H9 (cell line): ENCODE measurements at places on chromosomes 6 and 20.

DNA sequence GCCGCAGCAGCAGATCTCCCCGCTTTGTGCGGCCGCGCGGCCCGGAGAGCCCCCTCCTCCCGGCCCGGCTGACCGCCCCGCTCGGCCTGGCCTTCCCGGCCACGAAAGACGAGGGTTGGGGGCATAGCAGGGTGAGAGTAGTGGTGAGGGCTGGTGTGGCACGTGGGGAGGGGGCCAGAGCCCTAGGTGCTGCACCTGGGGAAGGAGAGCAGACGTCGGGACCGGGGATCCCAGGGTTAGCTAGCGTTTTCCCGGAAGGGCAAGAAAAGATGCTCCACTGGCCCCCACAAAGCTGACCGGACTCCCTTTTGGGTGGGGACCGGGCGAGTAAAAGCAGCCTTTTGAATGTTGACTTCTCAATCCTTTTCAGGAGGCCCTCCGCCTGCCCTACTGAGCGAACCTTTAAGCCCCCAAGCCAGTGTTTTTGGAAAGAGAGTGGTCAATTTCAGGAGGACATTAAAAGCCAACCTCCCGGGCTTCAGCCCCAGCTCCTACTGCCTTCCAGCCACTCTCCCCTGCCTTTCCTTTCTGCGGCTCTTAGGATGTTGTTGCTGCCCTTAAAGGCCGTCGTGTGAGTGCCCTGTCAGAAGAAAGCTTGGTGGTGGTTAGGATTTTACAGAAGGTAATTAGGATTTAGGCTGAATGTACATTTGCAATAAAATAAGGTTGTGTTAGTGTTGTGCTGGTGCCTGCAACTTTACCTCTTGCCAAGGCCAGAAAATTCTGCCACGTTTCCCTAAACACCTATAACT, 648 bp upstream of the BACH2 start:
- DNase-seq = peak; percentile 35

DNA sequence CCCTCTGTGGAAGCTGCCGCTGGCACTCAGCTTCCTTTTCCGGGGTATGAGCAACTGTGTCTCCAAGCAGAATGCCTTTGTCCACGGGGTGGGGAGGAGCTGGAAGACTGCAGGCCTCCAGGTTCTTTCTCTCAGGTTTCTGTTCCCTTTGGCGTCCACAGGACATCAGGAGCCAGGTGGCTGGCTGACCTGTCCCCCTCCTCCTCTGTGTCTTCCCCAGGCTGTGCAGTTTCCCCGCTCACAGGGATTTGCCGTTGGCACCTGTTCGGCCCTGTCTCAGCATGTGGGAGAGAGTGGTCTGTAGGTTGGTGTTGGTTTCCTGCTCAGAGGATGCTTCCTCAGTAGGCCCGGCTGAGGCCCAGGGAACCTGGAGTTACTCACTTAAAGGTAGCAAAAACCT, 43.5 kb downstream of the CDS2 start:
- DNase-seq = no peak

GRCh38 chr6:75746221-75746620, 2.8 kb upstream of the MYO6 start:
- DNase-seq = no peak

DNA sequence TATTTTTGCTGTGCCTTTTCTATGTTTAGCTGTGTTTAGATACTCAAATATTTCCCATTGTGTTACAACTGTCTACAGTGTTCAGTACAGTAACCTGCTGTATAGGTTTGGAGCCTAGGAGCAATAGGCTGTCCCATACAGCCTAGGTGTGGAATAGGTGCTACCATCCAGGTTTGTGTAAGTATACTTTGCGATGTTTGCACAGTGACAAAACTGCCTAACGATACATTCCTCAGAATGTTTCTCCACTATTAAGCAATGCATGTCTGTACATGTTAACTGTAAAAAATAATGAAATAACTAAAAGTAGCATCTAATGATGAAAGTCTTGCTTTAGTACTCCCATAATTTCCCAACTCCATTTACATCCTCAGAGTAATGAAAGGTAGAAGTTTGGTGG, 46.0 kb downstream of the SERAC1 start:
- no peak for DNase-seq

GRCh38 chr6:1608222-1609040, 1.3 kb upstream of the FOXC1 start:
- no peak for DNase-seq

GRCh38 chr20:25120457-25120856, 38.5 kb upstream of the VSX1 start:
- no peak for DNase-seq

DNA sequence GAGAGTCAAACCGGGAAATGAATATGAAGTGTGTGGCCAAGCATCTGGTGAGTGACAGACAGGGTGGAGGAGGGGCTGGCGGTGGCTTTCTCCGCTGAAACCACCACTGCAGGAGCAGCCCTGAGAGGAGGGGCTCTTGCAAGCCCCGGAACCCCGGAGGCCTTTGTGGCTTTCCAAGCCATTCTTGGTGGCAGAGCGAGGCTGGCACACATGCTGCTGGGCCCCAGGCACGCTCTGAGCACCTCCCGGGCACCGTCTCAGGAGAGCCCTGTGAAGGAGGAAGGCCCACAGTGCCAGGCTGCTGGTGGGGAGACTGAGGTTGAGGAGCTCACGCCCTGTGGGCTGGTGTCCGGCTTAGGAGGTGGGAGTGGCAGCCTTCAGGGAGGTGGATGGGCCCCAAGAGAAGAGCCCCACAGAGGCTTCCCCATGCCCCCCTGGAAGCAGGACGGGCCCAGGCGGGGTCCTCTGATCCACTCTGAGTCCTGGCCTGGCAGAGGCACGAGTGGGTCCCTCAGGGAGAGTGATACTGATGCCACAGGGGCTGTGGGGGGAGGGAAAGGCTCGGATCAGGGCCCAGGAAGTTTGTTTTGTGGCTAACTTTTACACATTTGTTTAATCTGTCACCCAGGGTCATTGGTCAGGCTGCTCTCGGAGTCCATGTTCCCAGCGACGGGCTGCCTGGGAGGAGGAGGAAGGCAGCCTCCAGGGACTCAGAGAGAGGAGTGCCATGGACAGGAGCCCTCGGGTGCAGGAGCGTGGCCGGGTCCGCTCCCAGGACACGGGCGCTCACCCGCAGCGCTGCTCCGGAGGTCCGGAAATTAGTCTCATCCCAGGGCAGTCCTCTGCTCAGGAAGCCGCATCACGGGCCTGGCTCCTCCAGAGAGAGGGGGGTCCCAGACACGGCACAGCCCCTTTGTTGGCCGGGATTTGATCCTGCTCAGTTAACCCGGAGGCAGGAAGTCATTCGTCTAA, 170.7 kb downstream of the ERMARD start:
- DNase-seq = no peak

- DNase-seq = no peak
Observed at GRCh38 chr6:143936778-143937667, 71.0 kb downstream of the PLAGL1 start.

- no peak for DNase-seq
Observed at GRCh38 chr20:44810061-44810390, 320 bp downstream of the RIMS4 start.

DNA sequence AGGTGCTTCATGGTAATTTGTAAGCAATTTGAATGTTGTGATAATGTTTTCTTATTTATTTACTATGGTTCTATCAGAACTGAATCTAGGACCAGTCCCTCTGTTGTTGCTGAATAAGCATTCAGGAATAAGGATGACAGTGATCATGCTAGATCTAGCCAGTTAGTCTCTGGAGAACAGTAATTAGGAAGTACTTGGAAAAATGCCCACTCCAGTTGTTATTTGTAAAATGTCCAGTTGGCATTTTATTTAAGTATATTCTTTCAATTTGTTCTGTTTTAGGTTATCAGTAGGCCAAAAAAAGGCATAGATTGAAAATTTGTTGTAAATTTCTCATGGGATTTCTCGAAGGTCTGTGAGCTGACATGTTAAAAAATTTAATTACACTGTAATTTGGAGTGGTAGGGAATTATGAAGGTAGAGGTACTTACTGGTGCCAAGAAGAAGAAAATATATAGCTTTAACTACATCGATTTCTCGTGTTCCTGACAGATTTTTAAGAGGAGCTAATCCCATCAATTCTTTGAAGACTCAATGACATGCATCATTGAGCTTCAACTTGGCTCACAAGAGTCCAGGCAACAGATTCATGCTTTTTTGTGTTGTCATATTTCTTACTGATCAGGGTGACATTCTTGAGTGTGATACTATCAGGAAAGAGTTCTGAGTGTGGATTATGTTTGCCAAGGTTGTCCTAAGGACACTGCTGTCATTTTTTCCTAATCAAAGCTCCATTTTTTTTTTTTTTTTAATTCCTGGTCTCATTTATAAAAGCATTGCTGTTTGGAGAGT, 177.3 kb downstream of the CARMIL1 start:
- DNase-seq = no peak

- DNase-seq = no peak
Observed at GRCh38 chr6:169381988-169382387, 128.3 kb upstream of the THBS2 start.
